Left hindlimb (tissue), 1 donor: ENCODE measurements at places on chromosomes 12 and 14.

- DNase-seq: no peak
Observed at GRCh38 chr14:51382506-51382905, 142.5 kb downstream of the TMX1 start.

- no peak for DNase-seq
Observed at GRCh38 chr12:79517363-79517762, 173.4 kb downstream of the PAWR start.

GRCh38 chr14:104610749-104611310 is 6.3 kb upstream of the TMEM179 start:
- no peak for DNase-seq

DNA sequence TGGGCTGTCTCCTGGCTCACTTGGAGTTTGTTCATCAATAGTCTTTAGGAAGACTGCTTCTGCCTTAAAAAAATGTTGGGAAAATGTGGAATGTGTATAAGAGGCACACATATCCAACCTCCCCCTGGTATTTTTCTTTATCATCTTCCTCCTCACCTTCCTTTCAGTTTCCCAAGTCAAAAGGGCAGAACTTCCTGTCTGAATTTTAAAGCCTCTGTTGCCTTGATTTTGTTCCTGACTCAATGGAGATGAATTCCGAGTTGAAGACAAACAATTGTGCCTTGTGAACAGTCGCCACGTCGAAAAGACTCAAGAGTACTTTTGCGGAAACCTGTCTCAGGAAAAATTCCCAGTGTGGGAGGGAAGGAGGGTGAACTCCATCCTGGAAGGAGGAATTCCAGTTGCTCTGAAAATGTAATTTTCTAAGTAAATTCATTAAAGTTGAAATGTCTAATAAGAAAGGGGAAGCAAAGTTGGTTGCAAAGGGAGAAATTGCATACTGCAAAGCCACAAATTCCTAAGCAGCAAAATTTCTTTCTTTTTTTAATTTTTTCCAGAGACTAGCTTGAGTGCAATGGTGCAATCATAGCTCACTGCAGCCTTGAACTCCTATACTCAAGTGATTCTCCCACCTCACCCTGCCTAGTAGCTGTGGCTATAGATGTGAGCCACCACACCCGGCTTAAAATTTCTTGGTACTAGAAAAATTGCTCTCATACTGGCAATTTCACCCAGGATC is 50.2 kb upstream of the ELK3 start:
- no peak for DNase-seq

GRCh38 chr14:68966872-68967301 is 12.2 kb downstream of the ACTN1 start:
- DNase-seq: no peak

DNA sequence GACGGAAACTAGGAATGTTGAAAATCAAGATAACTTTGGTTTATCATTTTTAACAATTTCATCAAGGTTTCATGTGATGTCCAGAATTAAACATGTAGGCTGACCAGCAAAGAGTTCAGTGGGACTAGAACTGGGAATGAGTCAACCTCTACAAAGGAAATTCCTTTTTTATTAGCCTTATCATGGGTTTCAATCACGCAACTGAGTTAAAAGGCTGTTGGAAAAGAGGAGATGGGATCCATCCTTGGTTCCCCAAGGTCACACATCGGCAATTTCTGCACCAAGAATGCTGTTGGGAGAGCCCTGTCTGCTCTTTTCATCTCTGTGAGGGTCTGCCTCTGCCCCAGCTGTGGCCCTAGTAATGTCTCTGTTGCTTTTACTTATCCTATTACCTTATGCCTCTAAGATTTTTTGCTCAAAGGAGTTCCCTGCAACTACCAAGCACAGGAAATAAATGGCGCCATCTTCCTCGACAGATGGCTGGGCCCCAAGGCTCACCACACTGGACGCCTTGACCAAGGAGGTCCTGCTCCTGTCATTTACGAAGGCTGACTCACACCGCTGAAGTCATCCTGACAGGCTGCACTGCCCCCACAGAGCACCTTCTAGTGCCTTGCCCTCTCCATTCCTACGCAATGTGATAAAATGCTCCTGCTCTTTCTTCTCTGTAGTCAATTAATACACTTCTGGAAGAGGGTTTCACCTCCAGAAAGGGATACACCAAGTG is 367.4 kb downstream of the GXYLT1 start:
- DNase-seq: no peak
